IPS DF 19.7 (cell line): ENCODE measurements at places on chromosomes 2 and 18.

DNA sequence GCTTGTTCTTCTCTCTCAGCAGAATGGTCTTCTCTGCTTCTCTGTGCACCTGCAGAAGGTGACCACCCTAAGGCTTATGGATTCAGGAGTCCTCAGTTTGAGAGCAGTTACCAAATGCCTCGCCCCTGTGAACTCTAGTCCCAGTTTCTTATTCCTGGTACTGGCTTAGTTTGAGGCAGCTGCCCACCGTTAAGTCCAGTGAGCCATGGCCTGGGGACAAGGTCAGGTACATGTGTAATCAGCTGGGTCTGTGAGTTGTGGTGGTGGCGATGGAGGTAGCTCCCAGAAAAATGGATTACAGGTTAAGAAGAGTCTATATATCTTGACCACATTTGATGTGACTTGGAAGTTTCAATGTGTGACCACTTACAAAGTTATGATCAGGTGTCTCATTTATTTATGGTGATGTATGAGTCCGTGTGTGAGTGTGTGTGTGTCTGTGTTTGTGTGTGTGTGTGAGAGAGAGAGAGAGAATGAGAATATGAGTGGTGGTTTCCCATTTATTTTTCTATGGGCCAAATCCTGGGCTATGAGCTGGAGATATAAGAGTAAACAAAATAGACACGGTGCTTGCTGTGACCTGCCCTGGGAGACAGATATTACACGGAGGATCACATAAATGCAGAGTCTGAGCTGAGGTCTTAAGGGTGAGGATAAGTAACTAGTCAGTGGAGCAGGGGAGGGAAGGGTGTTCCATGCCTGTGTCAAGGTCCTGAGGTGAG, 13.0 kb upstream of the IL1RN start:
- DNase-seq, result no peak

DNA sequence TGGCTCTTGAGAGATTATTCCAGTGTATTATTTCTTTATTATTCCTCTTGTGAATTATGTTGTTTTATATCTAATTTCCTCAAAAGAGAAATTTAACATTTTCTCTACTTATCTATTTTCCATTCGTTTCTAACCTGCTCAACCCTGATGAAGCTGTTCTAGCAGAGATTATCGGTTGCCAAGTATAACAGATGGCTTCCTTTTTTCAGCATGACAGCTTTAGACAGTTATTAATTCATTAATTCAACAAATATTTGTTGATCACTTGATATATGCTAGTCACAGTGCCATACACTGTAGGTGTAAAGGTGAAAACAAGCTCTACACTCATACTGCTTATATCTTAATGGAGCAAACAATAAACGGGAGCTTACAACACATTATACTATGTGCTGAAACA, 137.9 kb upstream of the UBE2E3 start:
- no peak for DNase-seq

DNA sequence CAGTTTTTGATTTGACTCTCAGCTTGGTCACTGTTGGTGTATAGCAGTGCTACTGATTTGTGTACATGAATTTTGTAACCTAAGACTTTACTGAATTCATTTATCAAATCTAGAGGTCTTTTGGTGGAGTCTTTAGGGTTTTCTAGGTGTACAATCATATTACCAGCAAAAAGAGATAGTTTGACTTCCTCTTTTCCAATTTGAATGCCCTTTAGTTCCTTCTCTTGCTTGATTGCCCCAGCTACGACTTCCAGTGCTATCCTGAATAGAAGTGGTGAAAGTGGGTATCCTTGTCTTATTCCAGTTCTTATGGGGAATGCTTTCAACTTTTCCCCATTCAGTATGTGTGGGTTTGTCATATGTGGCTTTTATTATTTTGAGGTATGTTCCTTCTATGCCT, 312.9 kb upstream of the REV1 start:
- no peak for DNase-seq

DNA sequence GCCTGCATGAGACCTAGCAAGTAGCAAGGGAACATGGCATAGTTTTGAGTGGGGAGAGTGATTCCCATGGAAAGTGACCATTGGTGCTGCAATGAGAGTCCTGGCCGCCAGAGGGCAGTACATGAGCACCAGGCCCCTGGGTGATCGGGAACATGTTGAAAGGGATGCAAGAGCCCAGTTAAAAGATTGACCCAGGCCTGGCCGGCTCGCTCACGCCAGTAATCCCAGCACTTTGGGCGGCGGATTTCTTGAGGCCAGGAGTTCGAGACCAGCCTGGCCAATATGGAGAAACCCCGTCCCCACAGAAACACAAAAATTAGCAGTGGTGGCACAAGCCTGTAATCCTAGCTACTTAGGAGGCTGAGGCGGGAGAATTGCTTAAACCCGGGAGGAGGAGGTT, 22.2 kb downstream of the FAP start:
- peak; percentile 50 for DNase-seq

DNA sequence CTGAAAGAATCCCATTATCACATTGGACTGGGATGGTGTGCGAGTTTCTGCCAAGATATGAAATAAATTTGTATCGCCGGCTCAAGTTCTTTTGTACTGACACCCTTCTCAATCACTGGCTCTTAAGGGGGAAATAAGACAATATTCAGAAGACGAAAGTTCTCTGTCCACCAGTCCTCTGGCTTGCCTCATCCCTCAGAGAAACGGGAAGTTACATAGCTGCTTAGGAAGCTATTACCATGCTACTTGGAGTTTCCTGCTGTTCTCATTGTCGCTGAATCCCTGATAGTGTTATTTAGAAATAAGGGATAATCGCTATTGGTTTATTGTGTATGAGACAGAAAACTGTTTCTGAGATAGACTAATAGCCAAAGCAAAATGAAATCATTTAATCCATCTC, 205.0 kb upstream of the ZNF521 start:
- no peak for DNase-seq

DNA sequence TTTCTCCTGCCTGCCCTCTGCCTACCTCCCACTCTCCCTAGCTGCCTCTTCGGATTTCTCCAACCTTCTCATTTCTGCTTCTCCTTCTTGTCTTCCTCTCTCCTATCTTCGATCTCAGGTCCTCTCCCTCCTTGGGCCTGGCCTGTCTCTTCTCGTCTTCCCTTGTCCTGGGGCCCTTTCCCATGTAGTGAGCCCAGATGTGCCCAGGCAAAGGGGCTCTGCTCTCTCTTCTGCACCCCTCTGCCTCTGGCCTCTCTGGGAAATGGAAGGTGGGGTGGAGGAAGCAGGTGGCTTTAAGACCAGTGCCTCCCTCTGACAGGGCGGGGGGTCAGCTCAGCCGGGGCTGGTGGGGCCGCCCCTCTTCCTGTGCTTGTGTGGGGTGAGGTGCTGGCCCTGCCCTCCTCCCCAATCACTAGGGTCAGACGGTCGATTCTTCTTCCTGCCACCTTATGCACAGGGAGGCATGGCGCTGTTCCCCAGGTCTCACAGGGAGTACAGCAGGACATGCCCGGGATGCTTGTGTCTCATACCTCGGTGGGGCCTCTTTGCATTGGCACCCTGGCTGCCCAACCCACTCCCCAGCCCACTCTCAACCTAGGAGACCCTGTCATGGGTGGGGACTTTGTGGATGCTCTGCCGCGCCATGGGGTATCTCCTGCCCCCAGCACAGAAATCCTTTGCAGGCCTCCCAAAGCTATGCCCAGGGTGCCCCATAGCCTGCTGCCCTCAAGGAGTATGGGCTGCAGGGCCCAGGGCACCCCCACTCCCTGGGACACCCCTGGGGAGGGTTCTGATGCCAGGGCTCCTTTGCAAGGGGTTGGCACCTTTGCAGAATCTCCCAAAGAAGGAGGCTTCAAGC, 213.8 kb upstream of the HAAO start:
- no peak for DNase-seq

- no peak for DNase-seq
These were observed 393.0 kb upstream of the SALL3 start for GRCh38 chr18:78586586-78586985.

GRCh38 chr2:2226326-2226725, 104.7 kb downstream of the MYT1L start:
- DNase-seq, result no peak

- no peak for DNase-seq
These were observed 346.2 kb upstream of the MEX3C start for GRCh38 chr18:51543658-51544155.

DNA sequence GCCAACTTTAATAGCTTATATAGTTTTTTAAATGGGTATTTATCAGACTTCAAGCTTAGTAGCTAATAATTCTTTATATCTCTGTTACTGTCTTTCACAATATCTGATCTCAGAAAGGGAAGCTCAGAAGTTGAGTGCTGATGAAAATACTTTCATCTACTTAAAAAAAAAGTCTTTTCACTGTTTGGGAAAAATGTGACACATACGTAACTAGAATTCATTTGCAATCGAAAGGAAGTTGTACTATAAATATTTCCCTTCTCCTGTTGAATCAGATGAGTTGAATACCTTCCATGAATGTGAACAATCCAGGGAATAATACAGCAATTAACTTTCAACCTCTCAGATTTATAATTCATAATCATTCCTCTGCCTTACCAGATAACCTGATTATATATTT, 811 bp upstream of the SCG2 start:
- DNase-seq, result no peak

DNA sequence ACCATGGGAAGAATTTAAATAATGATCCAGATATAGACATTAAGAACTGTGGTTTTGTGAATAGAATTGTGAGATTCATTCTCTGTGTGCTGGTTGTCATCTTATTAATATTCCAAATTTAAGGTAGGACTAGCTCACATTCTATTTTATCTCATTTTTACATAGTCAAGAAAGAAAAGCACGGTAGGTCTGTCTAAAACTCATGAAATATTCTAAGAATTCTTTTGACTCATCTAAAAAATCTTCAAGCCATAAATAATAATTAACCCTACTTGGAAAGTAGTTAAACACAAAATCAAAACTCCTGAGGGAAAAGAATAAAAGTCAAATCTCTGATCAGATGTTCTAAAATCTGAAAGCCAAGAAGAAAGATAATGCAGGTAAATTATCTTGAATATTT, 388.8 kb upstream of the CHAC2 start:
- no peak for DNase-seq

- DNase-seq, result no peak
These were observed 185.1 kb upstream of the CCDC68 start for GRCh38 chr18:55144193-55144930.

GRCh38 chr18:48459016-48459415, 49.8 kb upstream of the ZBTB7C start:
- DNase-seq, result no peak

- DNase-seq, result no peak
These were observed 6.4 kb upstream of the PTPN4 start for GRCh38 chr2:119753041-119753929.

GRCh38 chr2:185145316-185146121, 547.2 kb downstream of the ZNF804A start:
- DNase-seq, result no peak

- no peak for DNase-seq
These were observed 145.3 kb downstream of the SPAG16 start for GRCh38 chr2:213429516-213429915.

GRCh38 chr2:64609227-64609941, 44.3 kb downstream of the SERTAD2 start:
- no peak for DNase-seq

DNA sequence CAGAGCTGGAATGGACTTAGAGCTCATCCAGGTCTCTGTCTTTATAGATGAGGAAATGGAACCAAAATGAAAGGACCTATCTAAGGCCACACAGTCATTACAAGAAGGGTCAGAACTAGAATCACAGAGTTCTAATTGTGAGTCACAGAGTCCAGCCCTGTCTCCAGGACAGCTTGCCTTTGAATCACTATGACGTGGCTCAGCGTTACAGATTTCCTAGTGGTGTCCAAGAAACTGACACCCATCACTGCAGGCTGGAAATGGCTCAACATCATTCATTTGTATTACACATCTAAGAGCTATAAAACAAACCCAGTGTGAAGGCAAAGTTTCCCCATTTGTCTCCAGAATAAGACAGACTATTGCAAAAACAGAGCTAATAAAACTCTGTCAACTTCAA, 164.3 kb upstream of the SIX2 start:
- no peak for DNase-seq

GRCh38 chr2:8259106-8259840, 422.6 kb upstream of the ID2 start:
- DNase-seq, result no peak

- no peak for DNase-seq
These were observed 9.1 kb downstream of the LOXL3 start for GRCh38 chr2:74544634-74545033.

GRCh38 chr18:30245766-30246455, 796.6 kb downstream of the DSC3 start:
- no peak for DNase-seq

- no peak for DNase-seq
These were observed 52.3 kb downstream of the HK2 start for GRCh38 chr2:74886251-74886650.

DNA sequence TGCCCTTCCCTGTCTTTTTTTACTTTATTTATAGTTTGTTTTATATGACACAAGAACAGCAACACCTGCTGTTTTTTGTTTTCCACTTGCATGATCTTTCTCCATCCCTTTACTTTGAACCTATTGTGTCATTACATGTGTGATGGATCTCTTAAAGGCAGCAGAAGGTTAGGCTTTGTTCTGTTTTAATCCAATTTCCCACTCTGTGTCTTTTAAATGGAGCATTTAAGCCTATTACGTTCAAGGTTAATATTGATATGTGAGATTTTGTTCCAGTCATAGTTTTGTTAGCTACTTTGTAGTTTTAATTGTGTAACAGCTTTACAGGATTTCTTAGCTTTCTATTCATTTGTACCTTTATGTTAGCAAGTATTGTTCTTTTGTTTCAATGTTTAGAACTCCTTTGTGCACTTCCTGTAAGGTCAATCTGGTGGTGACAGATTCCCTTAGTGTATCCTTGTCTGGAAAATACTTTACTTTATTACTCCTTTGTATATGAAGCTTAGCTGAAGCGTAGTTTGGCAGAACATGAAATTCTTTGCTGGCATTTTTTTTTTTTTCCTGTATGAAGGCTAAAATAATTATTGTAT, 1443.0 kb upstream of the LRRTM1 start:
- no peak for DNase-seq
